NCI-H1105 treated with DMSO at 0.1 percent for 48 hours (cell line): ENCODE measurements at places on chromosomes 2 and 18.

- no peak for DNase-seq
These were observed 85.2 kb downstream of the MDH1 start for GRCh38 chr2:63673865-63674533.

DNA sequence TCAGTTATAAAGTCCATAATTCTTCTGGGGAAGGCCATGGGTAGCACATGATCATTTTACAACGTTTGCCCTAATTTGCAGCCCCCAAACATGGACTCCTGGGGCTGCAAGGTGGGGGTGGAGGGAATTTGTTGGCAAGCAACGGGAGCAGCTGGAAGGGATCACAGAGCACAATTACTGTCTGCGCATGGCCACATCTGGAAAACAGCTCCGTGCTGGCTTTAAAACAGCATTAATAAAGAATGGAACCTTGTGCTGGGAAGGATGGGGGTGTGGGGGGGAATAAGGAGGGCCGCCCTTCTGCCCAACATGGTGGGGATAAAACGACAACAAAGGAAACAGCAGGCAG lies 60.9 kb upstream of the SLC14A2 start:
- DNase-seq, result no peak

- no peak for DNase-seq
These were observed 215.2 kb upstream of the ATP5MC3 start for GRCh38 chr2:175396696-175397095.

DNA sequence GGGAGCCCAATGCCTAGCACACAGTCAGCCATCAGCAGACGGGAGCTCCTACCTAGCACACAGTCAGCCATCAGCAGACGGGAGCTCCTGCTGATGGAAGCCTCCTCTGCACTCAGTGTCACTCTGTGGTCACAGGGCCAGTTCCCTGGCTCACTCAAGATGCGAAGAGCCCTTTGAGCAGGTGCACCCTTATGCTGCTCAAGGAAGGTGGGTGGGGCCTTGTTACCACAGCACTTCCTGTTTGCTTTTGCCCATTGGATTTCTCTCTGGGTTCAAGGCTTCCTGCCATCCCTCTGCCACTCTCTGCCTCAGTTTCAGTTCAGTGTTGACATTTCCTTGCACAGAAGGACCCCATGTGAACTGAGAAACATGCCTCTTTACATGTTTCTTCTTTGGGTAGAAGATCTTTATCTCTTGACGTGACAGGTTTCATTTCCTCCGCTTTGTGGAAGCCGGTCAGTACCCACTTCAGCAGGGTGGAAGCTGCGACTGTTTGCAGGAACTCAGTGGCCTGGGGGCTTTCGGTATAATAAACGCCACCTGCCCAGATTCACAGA lies 11.6 kb downstream of the TRIB2 start:
- no peak for DNase-seq

DNA sequence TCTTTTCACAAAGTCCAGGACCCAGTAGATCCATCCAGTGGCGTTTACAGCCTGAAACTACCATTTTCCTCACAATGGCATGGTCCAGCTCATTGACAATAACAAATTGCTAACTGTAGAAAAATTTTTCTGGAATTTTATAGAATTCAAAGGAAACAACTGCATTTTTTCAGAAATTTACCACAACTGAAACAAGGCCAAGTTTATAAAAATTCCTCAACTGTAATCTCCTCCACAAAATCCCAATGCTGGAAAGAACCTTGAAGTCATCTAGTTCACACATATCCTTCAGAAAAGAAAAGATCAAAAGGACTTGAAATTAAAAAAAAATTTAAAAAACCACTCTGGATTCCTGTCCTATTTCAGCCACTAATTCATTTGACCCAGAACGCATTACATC lies 226.0 kb upstream of the CTAGE1 start:
- no peak for DNase-seq

DNA sequence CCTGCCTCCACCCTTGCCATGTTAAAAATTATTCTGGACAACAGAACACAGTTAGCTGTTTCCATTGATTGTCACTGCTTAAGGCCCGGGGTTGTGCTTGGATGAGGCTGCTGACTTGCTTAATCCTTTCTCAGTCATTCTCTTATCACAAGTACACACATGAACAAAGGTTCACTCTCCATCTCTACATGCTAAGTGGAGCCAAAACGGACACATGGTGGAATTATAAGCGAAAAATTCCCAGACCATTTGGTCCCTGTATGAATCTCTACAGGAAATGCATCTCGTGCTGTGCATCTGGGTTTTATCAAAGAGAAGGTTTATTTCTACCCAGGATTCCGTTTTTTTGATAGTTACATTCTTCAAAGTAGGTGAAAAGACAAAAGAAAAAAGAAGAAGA lies 177.5 kb upstream of the ETAA1 start:
- DNase-seq, result no peak

DNA sequence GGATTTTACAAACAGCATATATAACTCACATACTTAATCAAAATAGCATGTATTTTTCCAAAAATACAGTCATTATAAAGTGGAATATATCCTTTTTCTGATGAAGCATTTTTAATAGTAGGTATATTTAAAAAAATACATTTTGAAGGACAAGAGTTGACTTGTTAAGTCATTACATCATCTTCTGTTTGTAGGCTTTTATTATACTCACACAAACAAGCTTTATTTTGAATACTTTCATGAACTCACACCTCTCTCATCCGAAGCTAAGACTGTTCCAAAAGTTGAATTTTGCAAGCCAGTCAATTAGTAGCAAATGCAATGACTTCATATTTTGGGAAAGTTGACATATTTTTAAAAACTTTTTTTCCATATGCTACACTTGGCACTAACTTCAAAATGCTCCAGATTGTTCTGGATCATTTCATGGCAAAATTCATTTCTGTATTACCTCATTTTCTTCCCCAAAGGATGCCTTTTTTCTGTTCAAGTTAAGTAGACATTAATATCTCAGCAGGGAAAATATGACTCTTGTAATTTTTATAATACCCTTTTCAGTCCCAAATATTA lies 68.5 kb upstream of the WDR75 start:
- DNase-seq, result no peak

GRCh38 chr18:55092166-55092565 lies 132.9 kb upstream of the CCDC68 start:
- no peak for DNase-seq

DNA sequence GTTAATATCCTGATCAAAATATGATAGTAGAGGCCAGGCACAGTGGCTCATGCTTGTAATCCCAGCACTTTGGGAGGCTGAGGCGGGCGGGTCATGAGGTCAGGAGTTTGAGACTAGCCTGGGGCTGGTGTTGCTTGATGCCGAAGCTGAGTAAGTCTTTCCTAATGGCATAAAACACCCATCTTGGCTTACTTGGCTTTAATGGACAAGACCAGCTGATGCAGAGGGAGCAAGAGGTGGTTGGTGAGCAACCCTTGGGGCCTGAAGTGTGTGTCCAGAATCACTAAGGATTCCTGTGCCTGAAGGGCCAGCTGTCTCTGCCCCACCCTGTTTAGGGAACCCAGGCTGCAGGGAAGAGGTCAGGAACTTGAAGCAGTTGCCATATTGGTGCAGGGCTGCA lies 217.2 kb downstream of the ARL4C start:
- no peak for DNase-seq

DNA sequence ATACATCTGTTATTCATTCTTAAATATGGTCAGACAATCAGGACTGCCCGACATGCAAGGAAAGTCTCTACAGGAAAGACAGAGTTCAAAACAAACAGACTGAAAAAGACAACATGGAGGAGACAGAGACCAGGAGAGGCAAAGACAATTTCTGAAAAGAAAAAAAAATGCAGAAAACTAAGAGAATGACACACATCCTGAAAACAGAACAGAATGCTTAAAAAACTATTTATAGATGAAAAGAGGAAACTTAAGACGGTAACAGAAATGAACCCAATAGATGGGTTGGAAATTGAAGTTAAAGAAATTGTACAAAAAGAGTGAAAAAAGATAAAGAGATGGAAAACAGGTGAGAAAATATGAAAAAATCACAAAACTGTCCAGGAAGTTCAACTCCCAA lies 95.7 kb downstream of the BCL2 start:
- DNase-seq, result no peak

- DNase-seq, result no peak
These were observed 118.6 kb downstream of the MCFD2 start for GRCh38 chr2:46796843-46797625.

DNA sequence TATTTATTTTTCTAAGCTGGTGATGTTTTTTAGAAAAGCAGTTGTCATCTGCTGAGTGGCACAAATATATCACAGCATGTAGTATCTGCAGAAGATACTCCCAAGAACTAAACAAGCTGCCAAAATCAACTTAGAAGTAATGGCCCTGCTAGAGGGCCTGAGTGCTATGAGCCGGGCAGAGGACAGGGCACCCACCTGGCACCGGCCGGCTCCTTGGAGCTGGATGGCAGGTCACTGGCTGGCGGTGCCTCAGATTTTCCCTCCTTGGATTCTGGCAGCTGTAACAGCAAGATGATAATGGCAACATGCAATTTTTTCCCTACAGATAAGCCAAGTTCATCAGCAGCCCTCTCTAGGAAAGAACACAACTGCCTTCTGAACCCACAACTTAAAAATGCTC lies 79.7 kb downstream of the EMILIN2 start:
- no peak for DNase-seq

DNA sequence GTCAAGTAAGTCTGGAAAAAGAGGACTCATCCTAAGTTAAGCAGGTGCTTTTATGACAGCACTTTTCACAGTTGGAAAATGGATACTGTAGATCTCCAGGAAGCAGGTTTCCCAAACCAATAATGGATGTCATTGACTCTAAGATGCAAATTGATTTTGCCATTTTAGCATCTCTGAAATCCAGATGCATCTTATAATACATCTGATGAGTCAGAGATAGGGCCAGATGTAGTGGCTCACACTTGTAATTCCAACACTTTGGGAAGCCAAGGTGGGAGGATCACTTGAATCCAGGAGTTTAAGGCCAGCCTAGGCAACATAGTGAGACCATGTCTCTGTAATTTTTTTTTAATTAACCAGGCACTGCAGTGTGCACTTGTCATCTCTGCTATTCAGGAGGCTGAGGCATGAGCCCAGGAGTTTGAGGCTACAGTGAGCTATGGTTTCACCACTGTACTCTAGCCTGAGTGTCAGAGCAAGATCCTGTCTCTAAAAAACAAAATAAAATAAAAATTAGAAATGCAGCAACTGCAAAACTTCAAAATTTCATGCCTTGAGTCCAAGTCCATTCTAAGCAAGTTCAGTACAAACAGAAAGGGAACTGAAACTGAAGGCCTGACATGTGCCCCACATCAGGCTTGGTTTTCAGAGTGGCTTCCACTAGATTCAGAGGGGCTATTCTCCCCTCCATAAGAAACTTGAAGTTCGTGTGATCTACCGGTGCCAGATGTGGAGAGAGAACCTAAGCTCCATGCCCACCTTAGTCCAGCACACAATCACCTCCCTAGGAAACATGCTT lies 267.8 kb upstream of the NCKAP5 start:
- DNase-seq, result no peak

GRCh38 chr2:25421820-25422411 lies 80.2 kb upstream of the DNMT3A start:
- DNase-seq, result no peak

DNA sequence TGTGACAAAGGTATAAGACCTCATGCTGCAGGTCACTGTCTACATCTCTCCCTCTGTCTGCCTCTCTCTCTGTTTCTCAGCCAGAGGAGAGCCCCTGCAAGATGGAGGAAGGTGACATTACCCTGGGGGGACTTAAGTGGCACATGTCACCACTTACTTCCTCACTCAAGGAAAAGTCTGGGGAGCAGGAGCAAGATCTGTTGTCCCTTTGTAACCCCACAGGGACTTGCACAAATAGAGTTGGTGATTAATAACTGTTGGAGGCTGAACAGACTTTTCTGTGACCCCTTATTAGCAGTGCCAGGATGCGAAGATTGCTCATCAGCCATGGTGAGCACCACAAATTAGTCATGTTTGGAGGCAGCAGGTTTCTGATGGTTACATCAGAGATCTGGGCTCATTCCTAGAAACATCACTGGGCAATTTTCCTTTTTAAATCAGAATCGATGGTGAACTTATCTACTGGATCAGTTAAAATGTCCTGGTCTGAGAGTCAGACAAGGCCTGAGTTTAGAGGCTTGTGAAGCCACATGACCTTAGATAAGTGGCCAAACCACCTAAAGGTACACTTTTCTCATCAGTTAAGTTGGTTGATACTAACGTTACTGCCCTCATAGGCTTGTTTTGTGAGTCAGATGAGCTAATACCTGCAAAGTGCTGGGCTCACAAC lies 81.2 kb upstream of the LTBP1 start:
- DNase-seq, result no peak

DNA sequence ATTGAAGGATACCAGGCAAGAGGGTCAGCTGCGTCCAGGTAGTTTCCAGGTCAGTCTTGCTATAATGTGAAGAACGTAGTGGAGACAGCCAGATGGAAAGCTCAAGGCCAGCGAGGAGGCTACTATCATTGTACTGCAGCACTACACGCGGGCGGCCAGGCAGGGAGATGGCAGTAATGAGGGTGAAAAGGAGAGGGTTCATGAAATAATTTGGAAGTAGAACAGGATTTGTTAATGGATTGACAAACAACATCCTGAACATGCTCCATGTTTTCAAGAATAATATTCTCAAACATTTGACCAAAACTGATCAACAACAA lies 17.1 kb downstream of the SPIRE1 start:
- DNase-seq, result no peak

GRCh38 chr2:175123254-175123653 lies 44.7 kb downstream of the ATF2 start:
- DNase-seq, result no peak

DNA sequence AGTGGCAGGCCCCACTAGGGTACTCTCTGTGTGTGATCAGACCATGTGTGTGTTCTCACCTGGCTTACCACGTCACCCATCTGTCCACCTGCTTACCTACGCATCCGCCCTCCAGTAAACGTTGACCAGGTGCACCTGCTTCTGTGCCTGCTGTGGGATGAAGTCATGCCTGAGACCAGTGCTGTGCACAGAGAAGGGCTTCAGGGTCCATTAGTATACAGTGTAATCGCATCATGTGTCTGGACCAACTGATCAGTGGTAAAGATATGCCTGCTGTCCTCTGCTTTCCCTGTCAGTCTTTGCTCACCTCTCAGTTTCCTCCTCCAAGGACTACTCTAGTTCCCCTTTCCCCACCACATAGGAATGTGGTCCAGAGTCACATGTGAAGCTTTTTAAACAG lies 109.3 kb downstream of the FHOD3 start:
- no peak for DNase-seq

DNA sequence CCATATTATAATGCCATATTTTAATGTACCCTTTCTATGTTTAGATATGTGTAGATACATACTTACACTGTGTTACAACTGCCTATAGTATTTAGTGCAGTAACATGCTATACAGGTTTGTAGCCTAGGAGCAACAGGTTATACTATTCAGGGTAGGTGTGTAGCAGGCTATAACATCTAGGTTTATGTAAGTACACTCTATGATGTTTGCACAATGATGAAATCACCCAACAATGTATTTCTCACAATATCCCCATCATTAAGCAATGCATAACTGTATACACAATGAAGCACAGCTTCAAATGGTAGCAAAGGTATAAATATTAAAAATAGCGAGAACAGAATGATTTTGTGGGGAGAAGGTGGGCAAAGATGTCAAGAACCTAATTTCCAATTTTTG lies 117.8 kb downstream of the DYM start:
- no peak for DNase-seq

- no peak for DNase-seq
These were observed 150.8 kb downstream of the RNF152 start for GRCh38 chr18:61741881-61742454.
